ENCODE measurements at places on chromosomes 4 and X.
A peak's percentile ranks its signal among the peaks of the same experiment; 100 is the strongest.

DNA sequence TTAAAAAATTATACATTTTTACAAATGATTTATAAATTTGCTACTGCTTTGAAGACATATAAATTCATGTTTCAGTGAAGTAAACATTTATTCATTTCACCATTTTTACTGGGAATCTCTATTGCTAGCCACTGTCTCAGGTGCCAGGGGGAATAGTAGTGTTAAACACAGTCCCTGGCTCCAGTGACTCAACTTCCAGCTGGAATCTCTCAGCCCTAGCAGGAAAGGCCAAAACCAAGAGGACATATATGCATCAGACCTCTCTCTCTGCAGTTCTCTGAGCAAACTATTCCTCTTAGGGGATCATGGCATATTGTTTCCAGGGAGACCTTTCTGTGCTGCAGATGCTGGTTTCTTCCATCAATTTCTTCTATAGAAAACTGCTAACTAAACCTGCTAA is 1009.0 kb upstream of the LCORL start:
- DNase-seq: no peak

GRCh38 chr4:98542011-98542410 is 116.4 kb downstream of the TSPAN5 start:
- no peak for DNase-seq

DNA sequence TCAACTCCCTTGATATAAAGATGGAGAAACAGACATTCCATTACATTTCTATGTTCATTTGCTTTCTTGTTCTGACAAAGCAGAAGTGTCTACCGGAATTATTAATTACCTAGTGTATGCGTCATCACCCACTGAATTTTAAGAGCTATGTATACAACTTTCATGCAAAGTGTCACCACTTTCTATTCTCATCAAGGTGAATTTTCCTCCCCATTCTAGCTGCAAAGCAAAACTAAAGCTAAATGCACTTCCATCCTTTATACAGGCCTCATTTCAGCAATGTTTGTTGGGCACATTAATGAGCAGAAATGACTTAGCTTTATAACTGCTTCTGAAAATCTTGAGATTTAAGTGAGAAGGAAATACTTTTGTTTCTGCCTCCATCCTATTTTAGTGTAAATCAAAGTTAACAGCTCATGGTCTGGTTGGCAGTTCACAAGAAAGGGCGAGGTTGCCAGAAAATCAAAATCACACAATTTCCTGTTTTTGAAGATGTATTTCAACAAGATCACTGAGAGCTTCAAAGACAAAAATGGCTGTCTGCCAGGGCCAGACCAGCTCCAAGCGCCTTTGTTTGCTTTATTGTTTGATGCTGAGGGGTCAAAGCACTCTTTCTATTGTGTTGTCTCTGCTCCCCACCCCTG is 7.2 kb upstream of the FAM9C start:
- peak; percentile 29 for DNase-seq

DNA sequence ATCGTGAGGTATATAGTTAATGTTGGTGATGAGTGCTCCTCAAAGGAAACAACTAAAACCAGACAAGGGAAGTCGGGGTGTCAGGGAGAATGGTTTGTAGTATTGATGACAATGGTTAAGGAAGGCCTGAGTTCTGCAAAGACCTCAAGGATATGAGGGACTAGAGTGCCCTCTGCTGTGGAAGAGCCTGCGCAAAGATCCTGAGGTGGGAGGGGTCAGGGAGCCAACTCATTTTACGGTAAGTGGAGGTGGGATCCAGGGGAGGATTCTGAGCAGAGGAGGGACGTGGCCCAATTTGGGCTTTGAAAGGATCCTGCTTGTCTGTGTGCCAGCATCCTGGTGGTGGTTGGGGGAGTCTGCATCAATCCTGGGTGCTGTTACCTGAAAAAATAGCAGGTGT is 11.3 kb downstream of the UBA1 start:
- DNase-seq: no peak

GRCh38 chr4:83108101-83108861 is 6.2 kb downstream of the PLAC8 start:
- no peak for DNase-seq

DNA sequence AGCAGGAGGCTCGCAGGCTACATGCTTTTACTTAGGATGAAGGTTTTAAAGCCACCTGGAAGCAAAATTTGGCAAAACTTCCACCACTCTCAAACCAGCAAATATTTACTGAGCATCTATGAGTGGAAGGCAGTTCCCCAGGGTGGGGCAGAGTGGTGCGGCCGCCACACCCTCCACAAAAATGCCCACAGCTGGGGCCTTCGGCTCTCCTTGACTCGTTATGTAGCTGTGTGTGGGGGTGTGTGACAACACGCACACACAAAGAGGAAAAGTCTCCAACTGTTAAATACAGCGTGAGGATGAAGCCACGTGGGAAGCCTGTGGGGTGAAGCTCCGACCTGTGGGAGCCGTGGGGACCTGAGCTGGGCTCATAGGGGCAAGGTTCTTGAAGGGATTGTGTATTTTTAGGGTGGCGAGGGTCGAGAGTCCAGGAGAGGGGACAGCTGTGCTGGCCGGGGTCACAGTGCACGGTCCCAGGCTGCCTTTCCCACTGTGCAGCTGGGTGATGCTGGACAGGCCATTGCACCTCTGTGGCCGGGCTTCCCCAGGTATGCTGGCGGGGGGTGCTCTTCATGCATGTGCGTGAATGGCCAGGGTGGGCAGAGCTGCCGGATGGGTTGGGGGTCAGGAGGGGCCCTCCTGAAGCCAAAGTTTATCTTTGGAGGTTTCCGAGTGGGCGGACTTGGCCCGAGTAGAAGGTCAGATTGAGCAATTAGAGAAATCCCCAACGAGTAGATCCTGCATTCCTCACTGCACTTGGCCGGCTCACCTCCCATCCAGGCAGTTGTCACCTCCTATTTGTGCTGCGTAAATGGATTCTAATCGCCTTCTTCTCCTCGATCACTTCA is 25.4 kb downstream of the SORCS2 start:
- no peak for DNase-seq

- no peak for DNase-seq
Observed at GRCh38 chrX:27444093-27444908, 18.8 kb downstream of the PPP4R3C start.

GRCh38 chr4:144178414-144178813 is 37.9 kb upstream of the GYPA start:
- DNase-seq: no peak

DNA sequence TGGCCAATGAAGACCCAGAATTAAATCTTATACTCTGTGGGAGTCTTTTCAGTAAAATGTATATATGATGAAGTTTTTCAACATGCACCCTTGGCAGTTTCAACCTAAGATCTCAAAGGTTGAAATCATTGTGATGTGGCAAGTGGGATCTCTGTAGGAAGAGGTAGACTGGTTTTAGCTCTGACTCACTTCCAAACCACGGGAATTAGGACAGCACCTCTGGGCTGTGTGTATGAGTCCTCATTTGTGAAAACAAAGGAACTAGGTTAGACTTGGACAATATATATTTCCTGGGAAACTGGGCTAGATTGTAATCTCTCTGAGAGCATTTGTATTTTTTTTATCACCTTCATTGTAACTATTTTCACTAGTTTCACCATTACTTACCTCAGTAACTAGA is 333.0 kb downstream of the ADGRL3 start:
- no peak for DNase-seq

DNA sequence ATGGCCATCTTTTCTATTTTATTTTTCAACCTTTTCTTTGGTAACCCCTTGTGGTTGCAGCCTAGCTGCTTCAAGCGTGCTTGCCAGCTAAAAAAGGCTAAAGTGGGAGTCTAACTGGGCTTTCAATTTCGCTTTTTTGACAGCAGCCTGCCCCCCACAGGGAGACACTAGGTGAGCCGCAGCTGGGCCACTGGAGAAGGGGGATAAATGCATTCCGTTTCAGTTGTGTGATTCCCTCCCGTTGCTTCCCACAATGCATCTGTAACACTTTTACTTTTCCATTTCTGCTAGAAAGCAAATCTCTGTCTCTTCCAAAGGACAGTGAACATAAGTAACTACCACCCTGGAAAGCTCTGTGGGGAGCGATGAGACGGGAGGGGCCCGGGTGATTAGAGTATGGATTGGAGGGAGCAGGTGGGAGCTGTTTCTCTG is 86.3 kb upstream of the RAPGEF2 start:
- DNase-seq: no peak

DNA sequence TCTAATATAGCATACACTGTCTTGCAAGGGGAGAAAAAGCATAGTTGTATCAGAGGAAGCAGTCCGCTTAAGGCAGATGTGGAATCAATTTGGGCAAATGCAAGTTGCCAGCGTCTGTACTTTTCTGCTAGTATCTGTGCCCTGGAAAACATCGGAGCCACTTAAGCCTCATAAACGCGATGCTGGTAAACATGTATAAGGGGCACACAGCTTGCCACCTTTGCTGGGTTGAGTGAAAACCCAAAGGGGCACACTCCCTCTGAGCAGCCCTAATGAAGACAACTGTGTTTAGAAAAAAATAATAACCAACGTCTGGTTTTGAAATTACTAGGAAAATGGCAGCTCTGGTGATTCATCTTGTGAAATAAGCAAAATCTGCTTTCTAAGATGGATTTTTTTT is 24.3 kb downstream of the SMIM20 start:
- DNase-seq: no peak

DNA sequence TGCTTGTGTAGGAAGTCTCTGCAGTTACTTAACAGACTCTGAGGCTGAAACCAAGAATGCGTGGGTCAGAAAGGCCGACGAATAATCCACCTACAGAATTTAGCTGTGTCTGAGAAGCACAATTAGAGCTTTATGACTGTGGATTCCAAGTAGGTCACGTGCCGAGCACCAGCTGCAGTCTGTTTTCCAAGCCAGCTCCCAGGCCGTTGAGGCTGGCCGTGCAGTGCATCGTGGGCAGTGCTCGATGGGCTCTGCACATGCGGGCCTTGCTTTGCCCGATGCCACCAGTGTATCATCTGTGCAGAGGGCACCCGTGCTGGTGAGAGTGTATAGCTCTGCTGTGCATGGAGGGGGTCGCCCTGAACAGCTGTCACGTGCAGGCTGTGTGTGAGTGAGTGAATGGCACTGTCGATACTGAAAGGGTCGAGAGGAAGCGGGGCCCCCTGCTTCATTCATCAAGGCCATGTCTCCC is 67.5 kb upstream of the CLDN34 start:
- no peak for DNase-seq

- no peak for DNase-seq
Observed at GRCh38 chr4:4637710-4638109, 95.9 kb upstream of the STX18 start.

- DNase-seq: no peak
Observed at GRCh38 chr4:4541040-4541631, 712 bp downstream of the STX18 start.

- no peak for DNase-seq
Observed at GRCh38 chr4:164529058-164529457, 224.9 kb upstream of the SMIM31 start.

DNA sequence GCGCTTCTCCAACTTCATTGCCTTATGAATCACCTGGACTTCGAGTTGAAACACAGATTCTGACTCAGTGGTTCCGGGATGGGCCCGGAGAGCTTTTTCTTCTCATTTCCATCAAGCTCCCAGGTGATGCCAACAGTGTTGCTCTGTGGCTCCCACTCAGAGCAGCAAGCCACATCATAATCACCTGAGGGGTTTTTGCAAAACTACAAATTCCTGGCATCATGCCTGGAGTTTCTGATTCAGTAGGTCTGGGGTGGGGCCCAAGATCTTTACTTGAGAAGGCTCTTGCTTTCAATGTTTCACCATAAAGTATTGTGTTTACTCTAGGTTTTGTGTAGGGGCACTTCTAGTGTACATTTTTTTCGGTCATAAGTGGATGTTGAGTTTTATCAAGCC is 7.0 kb downstream of the MTM1 start:
- peak; percentile 69 for DNase-seq

- no peak for DNase-seq
Observed at GRCh38 chrX:148956352-148956751, 455.9 kb downstream of the AFF2 start.

GRCh38 chr4:76540486-76540885 is 105.5 kb downstream of the SHROOM3 start:
- no peak for DNase-seq

GRCh38 chrX:19862634-19863211 is 24.7 kb downstream of the SH3KBP1 start:
- no peak for DNase-seq

DNA sequence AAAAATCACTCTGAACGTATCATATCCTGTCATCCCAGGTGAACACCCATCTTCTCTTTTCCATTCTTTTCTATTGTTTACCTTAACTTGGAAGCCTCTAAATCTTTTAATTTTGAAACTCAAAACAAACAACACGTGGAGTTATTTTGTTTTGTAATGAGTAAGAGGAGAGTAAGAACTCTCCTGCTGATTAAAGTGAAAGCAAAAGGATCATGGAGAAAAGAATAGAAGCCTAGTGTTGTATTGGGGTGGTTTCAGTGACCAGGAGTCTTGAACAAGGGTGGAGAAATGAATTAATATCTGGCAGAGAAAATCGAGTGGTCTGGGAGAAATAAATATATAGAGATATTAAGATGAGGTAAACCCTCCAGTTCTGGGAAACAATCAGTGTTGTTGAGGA is 237.4 kb upstream of the UGT8 start:
- no peak for DNase-seq

GRCh38 chr4:81808011-81808672 is 336.4 kb upstream of the RASGEF1B start:
- DNase-seq: no peak

DNA sequence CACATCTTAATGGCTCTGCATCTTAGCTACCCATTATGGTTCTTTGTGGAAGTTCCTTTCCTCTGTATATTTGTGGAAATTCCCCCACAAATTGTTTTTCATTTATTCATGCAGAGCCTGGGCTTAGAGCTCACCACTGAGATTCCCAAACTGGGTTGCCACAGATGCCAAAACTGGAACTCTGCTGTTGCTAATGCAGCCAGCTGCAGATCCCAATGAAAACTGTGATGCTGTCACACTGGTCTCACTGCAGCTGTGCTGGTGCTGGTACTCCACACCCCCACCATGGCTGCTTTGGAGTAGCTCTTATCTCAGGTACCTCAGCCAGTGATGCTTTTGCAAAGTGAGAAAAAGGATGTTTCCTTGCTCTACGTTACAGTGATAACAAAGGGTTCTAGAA is 87.7 kb downstream of the DCK start:
- no peak for DNase-seq

- DNase-seq: no peak
Observed at GRCh38 chr4:121428721-121429120, 47.9 kb upstream of the QRFPR start.

DNA sequence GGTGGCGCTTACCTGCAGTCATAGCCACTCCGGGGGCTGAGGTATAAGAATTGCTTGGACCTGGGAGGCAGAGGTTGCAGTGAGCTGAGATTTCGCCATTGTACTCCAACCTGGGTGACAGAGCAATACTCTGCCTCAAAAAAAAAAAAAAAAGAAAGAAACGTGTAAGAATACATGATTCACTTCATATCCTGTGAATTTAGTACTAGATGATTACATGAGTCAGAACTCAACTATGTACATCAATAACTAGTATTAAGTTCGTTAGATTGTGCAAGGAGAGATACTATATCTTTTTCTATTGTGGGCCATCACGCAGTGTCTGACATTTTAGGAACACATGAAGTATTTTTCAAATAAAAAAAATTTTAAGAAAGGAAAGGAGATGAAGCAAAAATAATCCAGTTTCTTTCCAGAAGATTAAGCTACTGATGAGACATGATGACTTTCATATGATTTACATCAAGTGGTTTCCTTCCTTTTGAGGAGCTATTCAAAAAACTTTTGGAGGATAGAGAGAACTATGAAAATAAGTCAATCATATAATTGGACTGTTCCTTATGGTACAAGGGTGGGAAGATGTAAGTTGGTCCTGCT is 64.7 kb upstream of the EXOC1L start:
- no peak for DNase-seq

All from activated CD4-positive, alpha-beta T cell treated with anti-CD3 and anti-CD28 coated beads for 4 hours (primary cell).